ENCODE measurements at places on chromosomes 12 and 14.

DNA sequence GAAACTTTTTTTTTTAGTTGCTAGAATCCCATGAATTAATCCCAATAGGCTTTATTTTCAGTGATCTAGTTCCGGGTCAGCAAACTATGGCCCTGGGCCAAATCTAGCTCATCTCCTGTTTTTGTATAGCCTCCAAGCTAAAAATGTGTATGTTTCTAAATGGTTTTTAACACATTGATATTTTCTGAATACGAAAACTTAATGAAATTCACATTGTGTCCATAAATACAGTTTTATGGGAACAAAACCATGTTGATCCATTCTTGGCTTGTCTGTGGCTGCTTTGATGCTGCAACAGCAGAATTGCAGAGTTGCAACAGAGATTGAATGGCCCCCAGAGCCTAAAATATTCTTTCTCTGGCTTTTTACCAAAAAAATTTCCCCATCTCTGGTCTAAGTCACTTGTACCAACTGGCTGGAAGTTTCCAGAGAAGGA, 47.5 kb downstream of the ZNF664 start:
- no peak for DNase-seq

DNA sequence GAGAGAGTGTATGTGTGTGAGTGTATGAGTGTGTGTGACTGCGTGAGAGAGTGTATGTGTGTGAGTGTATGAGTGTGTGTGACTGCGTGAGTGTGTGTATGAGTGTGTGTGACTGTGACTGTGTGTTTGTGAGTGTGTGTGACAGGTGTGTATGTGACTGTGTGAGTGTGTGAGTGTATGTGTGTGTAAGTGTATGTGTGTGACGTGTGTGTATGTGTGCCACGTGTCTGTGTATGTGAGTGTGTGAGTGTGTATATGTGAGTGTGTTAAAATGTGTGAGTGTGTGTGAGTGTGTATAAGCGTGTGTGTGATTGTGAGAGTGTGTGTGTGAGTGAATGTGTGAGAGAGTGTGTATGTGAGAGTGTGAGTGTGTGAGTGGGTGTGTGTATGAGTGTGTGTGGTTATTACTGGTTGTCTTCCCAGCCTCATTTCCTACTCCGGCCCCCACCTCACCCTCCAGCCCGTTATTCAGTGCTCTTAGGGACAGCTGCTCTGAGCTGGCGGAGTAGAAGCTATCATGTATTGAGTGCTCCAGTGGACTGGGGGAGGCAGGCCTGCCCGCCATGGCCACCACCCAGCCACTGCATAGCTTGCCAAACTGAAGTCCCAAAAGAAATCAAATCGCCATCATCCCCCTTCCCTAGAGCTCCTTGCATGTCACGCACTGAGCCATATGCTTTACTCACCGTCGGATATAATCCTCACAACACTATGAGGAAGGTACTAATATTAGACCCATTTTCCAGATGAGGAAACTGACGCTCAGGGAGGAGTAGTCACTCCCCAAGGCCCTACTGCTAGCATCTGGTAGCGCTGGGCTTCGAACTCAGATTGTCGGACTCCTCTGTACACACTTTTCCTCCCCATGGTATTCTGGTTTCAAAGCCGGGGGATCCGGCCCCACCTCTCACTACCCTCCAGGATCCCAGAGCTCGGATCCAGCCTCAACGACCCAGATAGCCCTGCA, 10.3 kb upstream of the MYL2 start:
- no peak for DNase-seq

GRCh38 chr14:34826661-34827060, 48.5 kb downstream of the BAZ1A start:
- no peak for DNase-seq

DNA sequence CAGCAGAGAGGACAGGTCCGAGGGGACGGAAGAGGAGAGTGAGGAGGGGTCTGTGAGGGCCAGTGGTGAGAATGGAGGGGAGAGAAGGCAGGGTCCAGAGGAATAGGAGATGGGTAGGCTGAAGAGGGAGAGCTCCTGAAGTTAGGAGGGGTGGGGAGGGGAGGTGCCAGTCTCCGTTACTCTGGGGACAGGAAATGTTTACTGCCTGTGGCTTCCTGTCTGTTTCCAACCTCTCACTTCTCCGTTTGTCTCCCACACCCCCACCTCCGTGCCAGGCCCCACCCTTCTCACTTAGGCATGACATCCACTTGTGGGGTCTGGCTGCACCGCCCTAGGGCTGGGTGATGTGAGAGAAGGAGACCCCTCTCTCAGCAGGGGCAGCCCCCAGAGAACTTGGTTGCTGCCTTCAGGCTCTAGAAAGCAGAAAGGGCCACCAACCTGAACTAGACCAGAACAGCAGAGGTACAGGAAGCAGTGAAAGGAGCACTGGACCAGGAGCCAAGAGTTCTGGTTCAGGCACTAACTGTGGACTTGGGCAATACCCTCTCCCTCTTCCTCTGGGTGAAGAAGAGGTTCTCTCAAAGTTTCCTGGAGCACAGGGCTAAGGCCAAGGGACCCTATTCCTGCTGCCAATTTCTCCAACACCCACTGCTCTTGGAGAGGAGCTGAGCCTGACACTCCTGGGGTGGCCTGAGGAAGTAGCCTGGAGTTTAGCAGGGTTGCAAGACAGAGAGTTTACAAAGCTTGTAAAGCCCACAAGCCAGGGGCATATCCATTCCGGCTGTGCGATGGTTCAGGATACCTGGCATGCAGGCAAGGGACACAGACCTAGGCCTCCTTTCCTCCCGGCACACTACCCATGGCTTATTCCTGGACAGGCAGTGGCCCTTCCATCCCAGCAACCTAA, 5.5 kb downstream of the ITGA5 start:
- no peak for DNase-seq

- DNase-seq = no peak
Observed at GRCh38 chr12:70007687-70008086, 182.7 kb downstream of the MYRFL start.

DNA sequence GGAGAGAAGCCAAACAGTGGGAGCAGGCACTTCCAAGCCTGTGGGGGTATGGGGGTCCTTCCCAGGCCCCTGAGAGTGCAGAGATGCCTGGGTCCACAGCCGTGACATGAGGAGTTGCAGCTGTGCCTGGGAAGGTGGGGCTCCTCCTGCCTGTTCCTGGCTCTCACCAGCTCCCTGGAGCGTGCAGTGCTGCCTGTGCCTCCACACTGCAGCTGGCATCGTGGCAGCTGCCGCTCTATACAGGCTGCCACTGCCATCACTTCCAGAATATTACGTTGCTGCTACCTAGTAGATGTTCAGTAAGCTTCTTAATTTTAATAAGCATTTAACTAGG, 223.7 kb downstream of the KCNC2 start:
- DNase-seq = no peak

DNA sequence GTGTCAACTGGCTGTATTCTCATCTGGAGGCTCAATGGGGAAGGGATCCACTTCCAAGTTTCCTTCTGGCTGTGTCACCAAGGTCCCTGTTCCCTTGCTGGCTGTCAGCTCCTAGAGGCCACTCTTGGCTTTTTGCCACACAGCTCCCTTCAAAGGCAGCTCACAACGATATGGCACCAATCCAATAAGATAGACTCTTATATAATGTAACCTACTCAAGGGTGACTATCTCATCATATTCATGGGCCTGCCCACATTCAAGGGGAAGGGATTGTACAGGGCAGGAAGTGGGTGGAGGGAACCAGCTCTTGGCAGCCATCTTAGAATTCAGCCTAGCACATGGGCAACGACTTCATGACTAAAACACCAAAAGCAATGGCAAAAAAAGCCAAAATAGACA, 98.7 kb upstream of the PLXNC1 start:
- no peak for DNase-seq

DNA sequence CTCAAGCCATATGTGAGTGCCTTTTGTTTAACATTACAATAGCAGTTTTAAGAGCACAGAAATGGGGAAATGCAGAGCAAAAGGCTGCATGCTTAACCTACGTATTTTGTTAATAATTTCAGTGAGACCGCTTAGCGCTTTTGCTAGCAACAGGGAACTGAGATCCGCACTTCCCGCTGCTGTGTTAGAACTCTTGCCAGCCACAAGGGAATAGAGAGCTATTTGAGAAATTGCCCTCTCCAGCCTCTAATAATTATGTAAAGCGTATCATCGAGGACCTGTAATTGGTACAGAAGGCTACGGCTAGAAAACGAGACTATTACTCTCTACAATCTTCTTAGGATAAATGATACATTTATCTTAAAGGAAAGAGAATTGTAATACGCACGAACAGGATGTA, 205.2 kb upstream of the GRIP1 start:
- no peak for DNase-seq

GRCh38 chr12:24751181-24751580, 197.7 kb downstream of the BCAT1 start:
- no peak for DNase-seq

- DNase-seq = no peak
Observed at GRCh38 chr12:63124778-63125177, 26.2 kb downstream of the AVPR1A start.

- no peak for DNase-seq
Observed at GRCh38 chr14:99249389-99249788, 22.6 kb downstream of the BCL11B start.

GRCh38 chr12:71652656-71653055, 11.0 kb downstream of the ZFC3H1 start:
- DNase-seq = no peak

GRCh38 chr12:93244514-93245077, 133.1 kb upstream of the NUDT4 start:
- no peak for DNase-seq

DNA sequence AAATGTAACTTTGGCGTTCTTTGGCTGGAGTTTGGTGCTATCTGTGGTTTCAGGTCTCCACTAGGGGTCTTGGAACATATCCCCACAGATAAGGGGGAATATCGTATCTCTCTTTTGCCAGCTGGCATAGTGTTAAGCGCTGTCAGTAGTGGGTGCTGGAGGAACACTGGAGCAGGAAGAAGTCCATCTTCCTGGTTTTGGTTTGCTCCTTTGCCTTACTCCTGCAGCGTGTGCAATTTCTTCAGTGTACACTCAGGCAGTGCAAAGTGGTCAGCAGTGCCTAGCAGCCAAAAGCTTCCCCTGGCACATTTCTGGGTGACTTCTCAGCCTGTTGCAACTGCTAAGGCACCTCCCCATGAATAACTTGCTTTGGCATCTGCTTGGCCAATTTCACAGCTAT, 11.7 kb upstream of the RIPK3 start:
- no peak for DNase-seq

- no peak for DNase-seq
Observed at GRCh38 chr12:130491421-130492357, 154.0 kb downstream of the PIWIL1 start.

- no peak for DNase-seq
Observed at GRCh38 chr12:115794659-115795081, 482.8 kb downstream of the MED13L start.

DNA sequence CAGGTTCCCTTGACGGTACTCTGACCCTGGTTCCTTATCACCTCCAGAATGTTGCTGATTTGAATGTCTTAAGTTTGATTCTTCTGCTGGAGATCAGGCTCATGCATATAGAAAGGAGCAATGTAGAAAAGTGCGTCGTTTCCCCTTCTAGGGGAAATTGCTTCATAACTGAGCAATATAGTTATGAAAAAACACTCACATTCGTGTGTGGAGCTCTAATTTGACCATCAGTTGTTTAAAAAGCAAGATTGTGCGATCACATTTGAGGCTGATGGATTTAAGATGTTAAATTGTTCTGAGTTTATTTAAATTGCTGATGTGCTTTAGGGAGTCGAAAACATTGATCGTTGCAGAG, 19.2 kb downstream of the PELI2 start:
- no peak for DNase-seq

DNA sequence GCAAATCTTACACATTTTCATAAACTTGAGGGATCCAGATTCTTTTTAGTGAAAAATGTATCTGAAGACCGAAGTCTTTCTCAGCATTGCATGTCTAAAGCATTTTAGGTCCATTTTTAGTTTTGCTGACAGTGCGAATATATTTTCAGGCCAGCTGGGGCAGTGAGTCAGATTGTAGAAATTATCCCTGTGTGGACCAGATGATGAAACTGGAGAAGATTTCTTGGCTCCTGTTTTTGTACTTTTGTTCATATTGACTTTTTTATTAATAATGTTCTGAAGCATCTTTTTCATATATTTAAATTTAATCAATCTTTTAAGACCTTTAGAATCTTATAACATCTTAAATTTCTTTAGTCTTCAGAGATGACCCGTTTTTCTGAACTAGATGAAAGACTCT, 173.1 kb downstream of the FLRT2 start:
- DNase-seq = no peak

- DNase-seq = no peak
Observed at GRCh38 chr12:95446506-95446900, 27.4 kb upstream of the METAP2 start.

DNA sequence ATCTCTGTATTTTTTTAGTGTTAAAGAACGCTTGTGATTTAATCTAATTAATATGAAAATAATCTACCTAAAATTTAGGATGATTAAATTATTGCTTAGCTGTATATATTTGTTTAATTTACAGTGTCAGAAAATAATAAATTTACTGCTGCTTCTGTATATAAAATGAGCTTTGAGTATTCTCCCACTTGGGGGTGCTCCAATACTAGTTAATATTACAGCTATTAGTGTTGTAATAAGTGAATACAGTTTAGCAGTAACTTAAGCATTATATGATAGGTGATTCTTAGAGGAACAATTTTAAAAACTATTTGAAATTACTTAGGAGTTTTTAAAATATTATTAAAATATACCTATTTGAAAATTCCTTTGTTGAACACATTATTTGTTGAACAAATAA, 62.2 kb downstream of the PAPOLA start:
- no peak for DNase-seq

GRCh38 chr12:121297435-121297991, 1.0 kb upstream of the CAMKK2 start:
- DNase-seq = no peak
